AG04449 (cell line): ENCODE measurements at places on chromosomes 11 and 22.

GRCh38 chr22:23313791-23314567 lies 133.7 kb downstream of the BCR start:
- DNase-seq, result no peak

GRCh38 chr22:47406180-47406834 lies 643.9 kb downstream of the TBC1D22A start:
- no peak for DNase-seq

DNA sequence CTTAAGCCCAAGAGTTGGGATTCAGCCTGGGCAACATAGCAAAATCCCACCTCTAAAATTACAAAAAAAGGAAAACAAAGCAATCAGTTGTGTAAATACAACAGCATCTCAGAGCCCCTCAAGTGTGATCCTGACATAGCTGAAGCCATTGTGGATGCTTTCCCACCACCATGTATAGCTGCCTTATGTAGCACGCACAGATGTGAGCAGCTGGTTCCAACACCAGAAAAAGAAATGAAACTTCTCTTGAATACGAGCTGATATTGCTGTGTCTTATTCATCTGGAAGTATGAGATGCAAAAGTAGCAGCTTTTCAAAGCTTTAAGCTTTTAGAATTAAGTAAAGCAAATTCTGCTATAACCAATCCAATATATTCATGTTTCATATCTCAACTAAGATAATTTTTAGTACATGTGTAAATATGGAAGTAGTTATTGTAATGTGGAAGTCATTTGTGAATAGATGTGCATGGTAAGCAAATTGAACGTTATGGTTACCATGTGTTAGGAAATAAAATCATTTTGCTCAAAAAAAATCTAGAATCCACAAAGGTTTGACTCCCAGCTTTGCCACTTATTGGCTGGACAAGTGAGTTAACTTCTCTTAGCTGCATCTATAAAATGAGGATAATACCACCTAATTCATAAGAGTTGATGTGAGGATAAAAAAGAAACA lies 63.2 kb downstream of the SGSM3 start:
- DNase-seq, result no peak

DNA sequence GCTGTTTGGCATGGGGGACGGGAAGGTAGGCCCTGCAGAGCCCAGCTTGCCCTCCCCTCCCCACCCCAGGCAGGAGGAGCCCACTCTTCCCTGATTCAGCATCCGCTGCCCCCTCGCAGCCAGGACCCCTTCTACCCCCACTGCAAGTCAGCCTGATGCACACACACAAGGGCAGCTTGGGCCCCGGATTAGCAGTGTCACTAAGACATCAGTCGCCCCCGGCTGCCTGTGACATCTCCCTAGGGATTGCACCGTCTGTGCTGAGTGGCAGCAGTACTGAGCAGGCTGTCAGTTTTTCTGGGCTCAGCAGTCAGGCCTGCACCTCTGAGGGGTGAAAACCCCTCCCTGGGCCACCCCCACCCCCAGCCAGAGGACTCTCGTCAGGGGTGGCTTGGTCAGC lies 30.4 kb upstream of the SYT7 start:
- no peak for DNase-seq

- DNase-seq, result no peak
Measured at GRCh38 chr22:19434401-19434800, 2.1 kb downstream of the MRPL40 start.

- DNase-seq, result no peak
Measured at GRCh38 chr11:8744423-8744822, 61.8 kb downstream of the RPL27A start.

- no peak for DNase-seq
Measured at GRCh38 chr22:17807578-17808410, 33.5 kb upstream of the BID start.

DNA sequence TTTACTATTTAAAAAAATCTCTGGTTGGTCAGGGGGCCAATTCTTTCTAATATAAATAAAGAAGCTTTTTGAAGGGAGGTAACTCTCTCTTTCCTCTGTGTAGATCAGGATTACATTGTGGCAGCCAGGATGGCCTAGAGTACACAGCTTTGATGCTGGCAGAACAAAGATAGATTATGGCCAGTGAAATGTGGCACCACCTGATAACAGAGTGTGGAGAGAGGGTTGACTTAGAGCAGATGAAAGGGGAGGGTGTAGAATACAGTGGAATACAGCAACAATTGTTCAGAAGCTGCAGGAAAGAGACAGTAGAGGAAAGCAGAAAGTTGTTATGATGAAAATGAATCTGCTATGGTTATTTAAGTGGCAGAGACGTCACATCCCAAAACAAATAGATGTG lies 99.0 kb downstream of the FAR1 start:
- DNase-seq, result no peak

- no peak for DNase-seq
Measured at GRCh38 chr11:414318-414857, 411 bp downstream of the SIGIRR start.

DNA sequence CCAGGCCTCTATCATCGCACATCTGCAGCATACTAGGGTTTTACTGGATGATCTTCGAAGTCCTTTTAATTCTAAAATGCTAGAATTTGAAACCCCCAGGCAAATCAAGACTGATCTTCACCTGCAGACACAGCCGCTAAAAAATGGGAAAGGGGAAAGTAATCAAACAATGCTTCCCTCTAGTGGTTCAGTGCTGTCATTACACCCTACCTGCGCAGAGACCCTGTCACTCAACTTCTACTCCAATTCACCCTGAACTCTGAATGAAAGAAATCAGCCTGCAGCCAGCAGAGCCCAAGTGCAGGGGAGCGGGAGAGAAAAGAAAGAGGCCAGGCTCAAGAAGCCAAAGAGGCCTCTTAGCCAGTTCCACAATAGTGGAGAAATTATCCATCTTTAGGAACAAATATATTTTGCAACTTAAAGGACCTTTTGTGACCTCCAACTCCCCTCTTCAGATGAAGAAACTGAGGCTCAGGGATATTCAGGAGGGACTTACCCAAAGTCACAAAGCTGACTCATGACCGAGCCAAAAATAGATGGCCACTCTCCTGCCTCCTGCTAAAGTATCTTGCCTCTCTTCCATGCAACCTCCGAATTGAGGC lies 33.0 kb downstream of the SERGEF start:
- no peak for DNase-seq

DNA sequence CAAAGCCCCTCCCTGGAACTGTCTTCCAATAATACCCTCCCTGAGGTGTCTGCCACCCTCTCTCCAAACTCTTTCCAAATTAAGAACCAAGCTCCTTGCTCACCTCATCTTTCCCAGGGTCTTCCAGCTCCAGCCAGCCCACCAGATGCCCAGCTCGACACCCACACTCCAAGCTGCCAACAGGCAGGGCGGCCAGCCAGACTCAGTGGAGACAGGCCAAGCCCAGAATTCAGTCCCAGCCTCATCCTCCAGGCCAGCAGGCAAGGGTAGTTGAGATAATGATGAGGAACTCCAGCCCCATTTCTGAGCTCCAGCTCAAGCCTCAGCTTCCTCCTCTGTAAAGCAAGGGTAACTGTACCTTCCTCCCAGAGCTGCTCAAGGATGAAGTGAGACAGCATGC lies 132.9 kb downstream of the CHST1 start:
- no peak for DNase-seq

DNA sequence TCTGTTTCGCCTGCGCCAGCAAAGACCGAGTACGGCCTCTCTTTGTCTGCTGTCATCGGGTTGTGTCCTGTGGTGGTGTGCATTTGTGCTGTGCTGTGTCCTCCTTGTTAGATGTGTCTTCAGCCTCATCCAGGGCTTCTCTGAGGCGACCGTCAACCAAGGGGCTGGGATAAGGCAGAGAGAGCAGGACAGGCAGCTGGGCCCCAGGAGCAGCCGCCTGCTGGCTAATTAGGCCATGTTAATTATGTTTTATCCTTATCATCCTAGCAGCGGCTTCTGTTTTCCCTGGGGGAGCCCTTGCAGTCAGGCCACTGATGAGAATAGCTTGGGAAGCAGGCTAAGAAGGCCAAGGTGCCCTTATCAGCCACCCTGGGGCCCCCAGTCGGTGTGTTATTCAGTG lies 40.7 kb upstream of the TTC12 start:
- no peak for DNase-seq

- no peak for DNase-seq
Measured at GRCh38 chr11:47943721-47944586, 36.4 kb upstream of the PTPRJ start.

DNA sequence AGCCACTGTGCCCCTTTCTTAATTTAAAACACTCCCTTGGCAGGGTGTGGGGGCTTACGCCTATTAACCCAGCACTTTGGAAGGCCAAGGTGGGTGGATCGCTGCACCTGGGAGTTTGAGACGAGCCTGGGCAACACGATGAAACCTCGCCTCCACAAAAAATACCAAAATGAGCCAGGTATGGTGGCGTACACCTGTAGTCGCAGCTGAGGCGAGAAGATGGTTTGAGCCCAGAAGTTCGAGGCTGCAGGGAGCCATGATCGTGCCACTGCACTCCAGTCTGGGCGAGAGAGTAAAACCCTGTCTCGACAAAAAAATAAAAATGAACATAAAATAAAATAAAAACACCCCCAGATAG lies 45.0 kb downstream of the LINC01488 start:
- DNase-seq, result no peak

DNA sequence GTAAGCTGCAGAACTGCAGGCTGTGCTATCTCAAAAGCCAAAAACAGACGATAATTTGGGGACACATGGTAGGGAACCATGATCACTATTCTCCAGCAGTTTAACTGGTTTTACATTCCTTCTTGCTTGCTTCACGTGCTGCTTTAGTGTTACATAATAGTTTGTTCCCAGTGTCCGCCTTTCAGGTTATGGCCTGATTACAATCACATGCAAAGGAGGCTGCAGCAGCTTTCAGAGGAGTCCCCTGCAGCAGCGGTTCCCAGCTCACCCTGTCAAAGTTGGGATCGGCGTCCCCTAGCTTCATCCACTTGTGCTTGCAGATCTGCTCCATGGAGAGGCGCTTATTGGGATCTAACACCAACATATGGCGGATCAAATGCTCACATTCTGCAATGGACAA lies 39.2 kb upstream of the APOA1 start:
- DNase-seq, result no peak

DNA sequence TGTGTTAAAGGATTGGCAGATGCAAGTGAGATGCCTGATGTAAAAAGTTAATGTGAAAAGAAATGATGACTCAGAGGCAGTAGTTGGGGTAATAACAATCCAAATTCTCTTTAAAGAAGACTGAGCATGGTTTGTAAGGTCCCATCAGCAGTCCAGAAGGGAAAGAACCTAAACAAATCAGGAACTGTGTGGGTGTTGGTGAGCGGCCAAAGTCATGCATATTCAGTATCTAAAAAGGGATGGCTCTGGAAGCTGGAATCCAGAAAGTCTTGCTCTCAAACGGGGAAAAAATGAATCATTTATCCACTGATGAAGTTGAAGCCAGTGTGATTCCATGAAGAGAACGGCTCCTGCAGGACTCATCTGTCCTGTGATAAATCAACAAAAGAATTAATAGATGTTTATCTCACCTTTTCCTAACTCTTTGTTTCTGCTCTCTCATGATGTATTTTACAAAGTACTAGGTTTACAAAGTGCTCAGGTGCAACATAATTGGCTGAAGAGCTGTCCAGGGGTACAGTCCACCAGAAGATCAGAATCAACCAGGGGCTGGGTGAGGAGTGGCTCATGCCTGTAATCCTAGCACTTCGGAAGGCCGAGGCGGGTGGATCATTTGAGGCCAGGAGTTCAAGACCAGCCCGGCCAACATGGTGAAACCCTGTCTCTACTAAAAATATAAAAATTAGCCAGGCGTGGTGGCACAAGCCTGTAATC lies 20.5 kb upstream of the SORL1-AS1 start:
- DNase-seq, result no peak

DNA sequence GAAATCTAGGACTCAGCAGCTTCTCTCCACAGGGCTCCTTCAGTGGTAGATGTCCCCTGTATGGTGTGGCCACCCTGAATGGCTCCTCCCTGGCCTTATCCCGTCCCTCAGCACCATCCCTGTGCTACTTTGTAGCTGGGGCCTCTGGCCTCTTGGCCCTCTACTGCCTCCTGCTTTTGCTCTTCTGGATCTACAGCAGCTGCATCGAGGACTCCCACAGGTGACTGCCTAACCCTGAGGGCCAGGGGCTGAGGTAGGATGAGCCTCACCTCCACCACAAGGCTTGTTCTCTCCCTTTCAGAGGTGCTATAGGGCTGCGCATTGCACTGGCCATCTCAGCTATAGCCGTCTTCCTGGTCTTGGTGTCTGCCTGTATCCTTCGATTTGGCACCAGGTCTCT lies 1.8 kb downstream of the TMEM179B start:
- DNase-seq, result no peak

DNA sequence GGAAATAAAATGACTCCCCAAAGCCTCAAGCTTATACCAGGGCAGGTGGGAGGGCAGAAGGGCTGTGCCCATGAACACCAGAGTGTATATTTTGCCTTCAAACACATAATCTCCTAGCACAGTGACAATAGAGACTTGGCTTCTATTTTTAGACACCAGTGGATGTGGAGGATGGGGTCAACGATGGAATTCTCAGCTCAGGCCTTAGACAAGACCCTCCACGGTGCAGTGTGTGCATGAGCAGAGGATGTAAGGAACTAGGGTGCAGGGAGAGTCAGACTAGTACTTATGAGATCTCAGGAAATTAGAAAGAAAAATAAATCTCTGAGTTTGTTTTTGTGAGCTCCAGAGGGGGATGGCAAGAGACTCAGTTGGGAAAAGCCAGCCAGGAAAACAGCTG lies 113.6 kb upstream of the CADM1 start:
- DNase-seq, result no peak

GRCh38 chr22:39457198-39457555 lies 365 bp downstream of the MGAT3 start:
- no peak for DNase-seq

GRCh38 chr11:11620921-11621572 lies 758 bp downstream of the GALNT18 start:
- no peak for DNase-seq

- DNase-seq, result no peak
Measured at GRCh38 chr22:38062791-38063190, 5.6 kb downstream of the PICK1 start.

DNA sequence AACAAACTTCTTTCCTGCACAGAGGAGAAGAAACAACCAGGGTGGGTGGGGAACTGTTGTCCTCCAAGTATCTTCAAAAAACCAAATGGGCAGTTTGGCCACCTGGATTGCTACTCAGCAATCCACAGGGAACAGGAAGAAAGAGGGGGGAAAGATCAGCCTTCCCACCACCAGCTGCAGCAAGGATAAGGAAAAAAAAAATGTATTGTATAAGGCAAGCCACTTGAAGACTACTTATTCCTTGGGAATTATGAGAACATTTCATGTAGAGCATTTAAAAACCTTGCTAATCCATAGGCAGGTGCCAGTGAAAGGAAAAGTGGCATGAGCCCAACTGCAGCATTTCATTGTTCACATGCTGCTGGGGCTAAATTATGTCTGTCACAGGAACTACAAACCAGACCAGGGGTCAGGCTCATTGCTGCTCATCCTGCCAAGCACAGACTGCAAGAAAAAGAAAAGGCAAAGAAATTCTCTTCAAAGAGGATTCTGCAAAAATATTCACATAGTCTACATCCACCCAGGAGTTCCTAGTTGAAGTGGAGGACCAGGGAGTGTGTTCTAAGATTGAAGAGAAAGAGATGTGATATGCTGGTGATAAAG lies 2.2 kb downstream of the RAB30 start:
- no peak for DNase-seq

GRCh38 chr11:75100314-75100713 lies 3.6 kb upstream of the OR2AT4 start:
- DNase-seq, result peak; percentile 21

- DNase-seq, result no peak
Measured at GRCh38 chr11:89490981-89491690, at the start of gene NOX4. Gene NOX4 (minus strand): TSS chr11:89491375. CDS start chr11:89491246, 129 bp downstream.

- no peak for DNase-seq
Measured at GRCh38 chr22:23067691-23068090, 2.6 kb upstream of the GNAZ start.
